ENCODE measurements at places on chromosomes 12 and 14.

GRCh38 chr12:125657681-125658080, 592.4 kb downstream of the AACS start:
- no peak for DNase-seq

DNA sequence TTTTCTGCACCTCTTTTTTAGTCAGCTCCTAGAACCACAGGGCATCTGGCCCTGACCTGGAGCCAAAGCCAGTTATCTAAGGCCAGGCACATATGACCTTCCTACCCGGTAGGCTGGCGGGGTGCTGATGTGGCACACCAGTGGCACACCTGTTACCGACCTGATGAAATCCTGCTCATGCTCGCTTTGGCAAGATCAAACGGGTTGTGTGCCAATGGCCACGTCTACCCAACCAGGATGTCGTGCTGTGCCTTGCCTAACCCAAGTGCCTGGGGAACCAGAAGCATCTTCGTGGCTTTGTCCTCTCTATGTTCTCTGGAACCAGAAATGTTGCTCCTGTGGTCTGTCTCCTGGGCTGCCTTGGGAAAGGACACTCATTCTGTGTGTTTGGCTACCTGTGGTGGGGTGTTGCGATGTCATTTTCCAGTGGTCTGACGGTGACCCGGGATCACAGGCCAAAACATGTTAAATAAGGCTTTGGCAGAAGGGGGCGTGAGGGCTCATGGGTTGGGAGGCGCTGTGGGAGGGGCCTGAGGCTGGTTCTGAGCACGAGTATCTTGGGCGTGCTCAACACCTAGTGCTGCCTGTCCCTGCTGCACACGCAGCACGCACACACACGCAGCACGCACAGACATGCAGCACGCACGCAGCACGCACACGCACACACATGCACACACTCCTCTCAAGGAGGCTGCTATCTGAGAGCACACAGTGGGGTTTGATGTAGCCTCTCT, 27.9 kb downstream of the CCNK start:
- DNase-seq = no peak

- DNase-seq = no peak
Observed at GRCh38 chr12:115810122-115810901, 467.2 kb downstream of the MED13L start.

- no peak for DNase-seq
Observed at GRCh38 chr12:15733136-15733535, 56.1 kb downstream of the EPS8 start.

DNA sequence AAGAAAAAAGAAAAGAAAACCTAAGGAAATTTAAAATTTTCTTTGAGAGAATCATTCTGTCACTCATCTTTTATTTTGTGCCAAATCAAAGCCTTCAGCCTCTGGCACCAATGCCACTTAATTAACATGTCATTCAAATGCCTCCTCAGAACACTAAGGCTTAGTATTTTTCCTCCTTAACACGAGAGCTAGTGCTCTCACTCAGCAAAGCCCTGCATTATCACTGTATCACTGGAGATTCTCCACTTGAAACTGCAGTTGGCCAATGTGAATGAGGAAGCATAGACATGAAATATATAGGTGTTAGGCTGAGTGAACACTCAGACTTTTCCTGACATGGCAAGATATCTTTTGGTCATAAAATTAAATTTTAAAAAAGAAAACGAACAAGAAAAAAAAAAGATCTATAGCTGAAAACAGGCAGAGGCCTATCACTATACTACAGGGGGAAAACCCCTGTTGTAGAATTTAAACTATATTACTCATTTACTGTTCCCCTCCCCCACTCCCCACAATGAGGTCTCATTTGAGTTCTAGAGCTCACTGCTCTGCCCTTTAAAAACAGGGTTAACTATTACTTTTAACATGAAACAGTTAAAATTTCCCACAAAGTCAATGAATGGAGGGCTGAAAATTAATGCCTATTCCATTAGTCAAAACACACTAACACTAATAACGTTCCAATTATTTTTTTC, 5.1 kb downstream of the MBIP start:
- no peak for DNase-seq

- DNase-seq = no peak
Observed at GRCh38 chr14:41423503-41423902, 183.2 kb upstream of the LRFN5 start.

DNA sequence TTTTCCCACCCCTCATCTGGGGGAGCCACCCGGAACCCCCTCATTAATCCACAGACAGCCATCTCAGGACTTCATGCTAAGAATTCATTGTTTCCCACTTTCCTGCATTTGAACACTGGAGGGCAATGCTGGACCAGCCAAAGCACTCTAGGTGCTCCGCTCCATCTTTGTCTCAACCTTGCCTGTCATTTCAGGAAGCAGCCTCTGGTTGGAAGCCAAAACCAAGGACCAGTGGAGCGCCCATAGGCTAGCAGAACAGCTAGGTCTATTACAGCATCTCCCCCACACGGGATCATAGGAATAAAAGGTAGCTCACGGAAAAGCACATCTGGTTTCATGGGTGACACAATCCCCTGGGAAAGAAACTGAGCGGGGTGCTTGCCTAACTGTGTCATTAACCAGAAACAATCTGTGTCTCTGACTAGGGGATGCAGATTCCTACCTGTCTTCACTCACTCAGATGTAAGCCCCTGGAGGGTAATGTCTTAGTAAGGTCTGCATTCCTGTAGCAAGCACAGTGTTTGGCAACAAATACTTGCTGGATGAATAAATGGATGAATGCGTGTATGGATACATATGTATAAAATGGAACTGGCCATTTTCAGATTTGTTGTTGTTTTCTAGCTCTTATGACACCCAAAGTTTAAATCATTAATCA, 197.0 kb downstream of the DAD1 start:
- DNase-seq = no peak

DNA sequence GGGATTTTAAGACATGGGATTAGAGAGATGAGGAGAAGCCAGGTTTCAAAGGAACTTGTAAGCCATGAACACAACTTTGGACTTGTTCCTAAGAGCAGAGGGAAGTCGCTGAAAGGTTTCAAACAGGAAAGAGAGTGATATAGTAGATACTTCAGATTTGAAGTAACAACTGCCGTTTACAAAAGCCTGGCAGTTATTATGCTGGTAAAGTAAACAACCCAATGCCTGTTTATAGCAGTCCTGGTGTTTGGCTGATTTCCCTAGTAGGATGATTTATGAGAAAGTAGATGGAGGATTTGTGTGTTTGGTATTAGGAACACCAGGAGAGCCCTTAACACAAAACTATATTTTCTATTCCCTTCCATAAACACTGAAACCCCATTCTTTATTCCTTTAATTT, 285.7 kb downstream of the RMST start:
- DNase-seq = no peak

DNA sequence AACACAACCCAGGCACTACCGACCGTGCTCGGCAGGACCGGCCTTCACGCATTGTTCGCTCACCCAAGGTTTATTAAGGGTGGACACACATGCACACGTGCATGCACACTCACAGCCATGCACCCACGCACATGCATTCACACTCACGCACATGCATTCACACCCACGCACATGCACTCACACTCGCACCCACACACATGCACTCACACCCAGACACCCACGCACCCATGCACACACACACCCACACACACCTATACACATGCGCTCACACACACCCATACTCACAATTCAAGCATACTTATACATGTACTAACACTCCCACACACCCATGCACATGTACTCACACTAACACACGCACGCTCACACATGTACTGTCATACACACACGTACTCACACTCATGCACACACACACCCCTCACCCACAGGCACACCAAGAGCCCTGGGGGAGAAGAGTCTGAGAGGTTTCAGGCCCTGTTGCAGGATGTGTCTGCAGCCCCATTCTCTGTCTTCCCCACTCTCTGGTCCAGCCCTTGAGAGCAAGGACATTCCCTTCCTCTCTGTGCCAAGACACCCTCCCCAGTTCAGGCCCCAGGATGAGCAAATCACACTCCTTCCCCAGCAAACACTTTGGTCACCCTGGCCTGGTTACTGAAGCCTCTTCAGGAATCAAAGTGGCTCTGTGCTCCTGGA, 49.4 kb upstream of the BCL11B start:
- no peak for DNase-seq

DNA sequence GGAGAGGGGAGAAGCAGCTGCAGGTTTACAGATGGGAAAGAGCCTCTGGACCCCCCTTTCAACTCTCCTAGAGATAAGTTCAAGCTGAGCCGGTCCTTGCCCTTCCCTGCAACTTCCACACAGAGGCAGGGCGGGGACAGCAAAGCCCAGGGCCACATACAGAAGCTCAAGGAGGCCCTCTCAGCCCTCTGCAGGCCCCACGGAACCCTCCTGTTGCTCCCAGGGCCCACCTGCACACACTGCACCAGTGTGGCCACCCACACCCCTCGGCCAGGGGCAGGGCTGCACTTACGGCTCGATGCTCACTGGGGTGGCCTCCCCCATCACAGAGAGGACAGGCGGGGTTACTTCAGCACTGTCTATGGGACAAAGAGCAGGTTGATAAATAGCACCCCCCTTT, 13.0 kb upstream of the PNMA1 start:
- DNase-seq = no peak
